ENCODE measurements at places on chromosomes 1 and 21.

GRCh38 chr1:183733715-183734114 is 71.2 kb upstream of the RGL1 start:
- DNase-seq, result no peak

DNA sequence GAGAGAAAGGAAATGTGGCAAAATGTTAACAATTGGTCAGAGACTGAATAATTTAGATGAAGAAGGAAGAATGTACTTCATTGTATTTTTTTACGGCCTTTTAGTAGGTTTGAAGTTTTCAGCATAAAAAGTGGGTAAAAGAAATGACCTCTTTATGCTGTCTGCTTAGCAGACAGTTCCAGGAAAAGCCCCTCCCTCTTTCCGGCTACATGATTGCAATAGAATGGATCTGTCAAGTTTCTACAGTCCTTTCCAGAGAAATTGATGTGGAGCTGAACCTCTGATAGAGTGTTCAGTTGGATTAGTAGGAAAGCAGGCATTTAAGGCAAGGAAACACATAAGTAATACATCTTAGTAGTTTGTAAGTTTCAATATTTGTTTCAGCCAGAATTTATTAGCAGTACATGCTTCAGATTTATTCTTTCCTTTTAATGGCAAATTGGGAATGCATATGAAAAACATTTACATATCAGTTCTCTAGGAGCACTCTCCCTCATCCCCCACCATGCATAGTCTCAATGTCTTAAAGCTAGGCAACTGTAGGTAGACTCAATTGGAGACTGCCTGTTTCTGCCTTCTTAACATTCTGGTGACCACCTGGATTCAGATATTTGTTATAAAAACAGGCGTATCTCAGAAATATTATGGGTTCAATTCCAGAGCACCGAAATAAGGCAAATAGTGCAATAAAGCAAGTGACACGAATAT is 36.4 kb downstream of the HS2ST1 start:
- no peak for DNase-seq

DNA sequence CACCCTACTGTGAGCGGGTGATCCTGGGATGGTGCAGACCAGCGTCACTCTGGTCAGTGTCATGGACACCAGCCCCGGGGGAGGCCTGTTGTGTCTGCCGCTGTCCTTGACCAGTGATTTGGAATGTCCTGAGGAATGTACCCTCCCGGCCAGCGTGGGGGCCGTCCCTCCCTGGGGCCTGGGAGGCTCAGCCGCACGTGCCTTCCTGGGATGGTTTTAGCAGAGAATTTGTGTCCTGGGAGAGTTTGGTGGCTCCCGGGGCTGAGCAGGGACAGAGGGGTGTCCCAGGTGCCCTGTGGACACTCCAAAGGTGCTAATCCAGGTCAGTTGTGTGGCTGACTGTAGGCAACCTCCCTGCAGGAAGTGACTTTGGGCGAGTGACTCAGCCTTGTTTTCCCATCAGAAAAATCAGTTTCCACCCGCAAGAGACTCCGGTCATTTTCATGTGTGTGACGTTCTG is 6.2 kb downstream of the ARHGEF16 start:
- no peak for DNase-seq

GRCh38 chr1:245986404-245987218 is 520.5 kb downstream of the SMYD3 start:
- no peak for DNase-seq

DNA sequence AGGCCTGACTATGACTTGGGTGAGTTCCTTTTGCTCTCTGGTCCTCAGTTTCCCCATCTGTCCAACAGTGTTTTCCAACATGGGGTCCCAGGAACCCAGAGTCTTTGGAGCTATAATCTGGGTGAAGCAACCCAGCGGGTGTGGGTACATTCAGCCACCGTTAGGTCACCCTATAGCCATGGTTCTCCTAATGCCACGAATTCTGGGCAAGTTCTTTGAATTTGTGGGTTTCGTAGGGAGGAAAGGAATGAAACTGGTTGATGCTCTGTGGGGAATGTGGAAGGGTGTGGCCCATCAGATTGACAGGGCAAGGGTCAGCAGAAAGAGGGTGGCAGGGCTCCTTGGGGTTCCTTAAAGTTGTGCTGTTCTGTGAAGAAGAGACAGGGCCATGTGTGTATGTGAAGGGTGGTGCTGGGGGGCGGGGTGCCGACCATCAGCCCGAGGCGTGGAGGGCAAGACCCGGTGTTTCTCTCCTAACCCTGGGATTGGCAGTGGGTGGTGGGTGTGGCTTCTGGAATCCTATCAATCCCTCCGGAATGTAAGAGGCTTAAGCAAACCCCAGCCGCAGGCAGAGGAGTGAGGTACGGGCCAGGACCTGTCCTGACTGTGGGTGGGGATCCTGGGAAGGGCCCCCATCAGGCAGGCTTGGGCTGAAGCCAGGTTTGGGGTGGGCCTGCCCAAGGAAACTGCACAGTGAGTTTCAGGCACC is 35.5 kb upstream of the ZNF362 start:
- no peak for DNase-seq

DNA sequence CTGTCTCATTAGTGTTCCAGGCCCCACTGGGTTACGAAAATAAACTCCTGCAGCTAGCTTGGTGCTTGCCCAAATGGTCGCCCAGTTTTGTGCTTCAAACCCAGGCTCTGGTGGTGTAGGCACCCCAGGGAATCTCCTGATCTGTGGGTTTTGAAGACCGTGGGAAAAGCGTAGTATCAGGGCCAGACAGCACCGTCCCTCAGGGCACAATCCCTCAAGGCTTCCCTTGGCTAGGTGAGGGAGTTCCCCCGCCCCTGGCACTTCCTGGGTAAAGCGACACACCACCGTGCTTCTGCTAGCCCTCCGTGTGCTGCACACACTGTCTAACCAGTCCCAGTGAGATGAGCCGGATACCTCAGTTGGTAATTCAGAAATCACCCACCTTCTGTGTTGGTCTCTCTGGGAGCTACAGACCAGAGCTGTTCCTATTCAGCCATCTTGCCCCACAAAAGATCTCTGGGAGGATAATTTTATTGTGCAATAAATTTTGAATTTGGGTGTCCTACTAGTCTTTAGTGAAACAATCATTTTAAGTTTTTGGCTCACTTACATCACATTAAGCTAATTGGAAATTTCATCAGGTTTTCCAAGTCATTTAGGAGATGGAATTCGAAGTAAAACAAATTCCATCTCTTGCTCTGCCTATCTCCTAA is 9.4 kb upstream of the SLC25A24 start:
- no peak for DNase-seq

- DNase-seq, result no peak
Observed at GRCh38 chr1:15168479-15168878, 14.9 kb downstream of the TMEM51 start.

DNA sequence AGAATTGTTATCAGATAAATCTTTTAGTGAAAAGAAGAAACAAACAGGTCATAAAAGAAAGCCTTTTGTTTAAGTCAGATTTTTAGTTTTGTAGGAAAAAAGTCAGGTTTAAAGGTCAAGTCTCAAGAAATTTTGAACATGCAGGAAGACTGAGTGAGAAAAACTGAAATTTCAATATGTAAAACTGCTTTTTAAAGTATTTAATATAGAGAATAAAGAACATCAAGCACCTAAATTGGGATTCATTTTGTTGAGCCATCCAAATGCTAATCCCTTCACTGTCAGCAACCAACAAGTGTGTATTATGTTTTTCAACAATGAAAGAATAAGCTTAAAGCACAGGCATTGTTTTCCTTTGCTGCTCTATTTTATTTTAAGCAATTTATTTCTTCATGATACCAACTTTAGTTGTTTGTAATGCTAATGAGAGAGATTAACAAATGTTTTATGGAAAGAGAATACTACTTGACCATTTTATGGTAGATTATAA is 114.9 kb upstream of the SERTAD4 start:
- no peak for DNase-seq

- no peak for DNase-seq
Observed at GRCh38 chr1:147337040-147337630, 94.7 kb downstream of the CHD1L start.

DNA sequence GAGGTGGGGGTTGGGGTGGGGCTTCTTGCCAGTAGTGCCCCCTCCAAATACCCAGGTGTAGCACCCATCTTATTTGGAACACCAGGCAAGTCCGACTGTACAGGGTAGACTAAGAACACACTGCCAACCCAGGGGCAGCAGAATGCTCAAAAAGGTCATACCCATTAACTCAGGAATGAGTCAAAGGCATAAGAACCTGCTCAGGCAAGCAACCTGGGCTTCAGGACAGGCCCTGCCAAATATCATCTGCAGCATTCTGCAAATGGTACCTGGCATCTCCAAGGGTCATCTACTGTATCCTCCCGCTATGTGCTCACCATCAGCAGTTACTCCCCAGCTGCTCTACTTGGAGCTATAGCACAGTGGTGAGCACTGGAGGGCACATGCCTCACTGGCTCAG is 19.4 kb downstream of the PEA15 start:
- DNase-seq, result no peak

- peak; percentile 27 for DNase-seq
Observed at GRCh38 chr1:111592389-111593361, 26.9 kb upstream of the RAP1A start.

- no peak for DNase-seq
Observed at GRCh38 chr1:196462086-196462485, 146.2 kb downstream of the KCNT2 start.

GRCh38 chr1:67639361-67639760 is 45.6 kb upstream of the GADD45A start:
- no peak for DNase-seq

DNA sequence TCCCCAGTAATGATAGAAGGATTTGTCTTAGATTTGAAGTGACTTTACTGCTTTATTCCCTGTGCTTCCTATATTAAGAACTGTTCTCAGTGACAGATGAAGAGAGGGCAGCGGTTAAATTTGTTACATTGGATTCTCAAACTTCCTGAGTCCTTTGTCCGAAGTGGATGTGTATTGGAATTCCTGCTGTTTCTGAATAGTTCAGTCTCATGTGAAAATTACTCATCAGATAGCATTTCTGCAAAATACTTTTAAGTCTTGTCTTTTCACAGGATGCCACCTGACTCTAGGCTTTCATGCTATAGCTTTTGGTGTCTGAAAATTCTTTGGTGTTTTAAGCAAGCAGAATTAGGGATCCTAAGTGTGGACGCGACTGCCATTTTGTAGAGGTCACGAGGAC is 83.6 kb downstream of the PRDM2 start:
- DNase-seq, result no peak

DNA sequence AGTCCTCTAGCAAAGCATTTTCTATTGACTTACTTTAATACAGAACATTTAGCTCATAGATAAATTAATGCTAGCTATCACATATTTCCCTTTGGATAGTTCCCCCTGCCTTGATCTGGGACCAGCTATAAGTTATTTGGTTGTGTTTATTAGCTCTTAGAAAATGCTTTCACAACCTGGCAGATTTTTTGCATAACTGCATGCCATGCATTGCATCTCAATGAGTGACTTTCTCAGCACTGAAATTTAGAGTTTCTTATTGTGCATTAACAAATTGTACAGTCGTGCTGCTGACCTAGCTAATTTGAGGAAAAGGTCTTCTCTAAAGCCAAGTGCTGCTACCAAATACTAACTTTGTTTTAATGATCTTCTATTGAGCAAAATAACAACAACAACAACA is 164.8 kb downstream of the PLPPR5 start:
- no peak for DNase-seq

- no peak for DNase-seq
Observed at GRCh38 chr1:19511116-19511515, 25.8 kb upstream of the CAPZB start.

- DNase-seq, result no peak
Observed at GRCh38 chr1:26921126-26921539, 410 bp upstream of the NUDC start.

- DNase-seq, result no peak
Observed at GRCh38 chr1:161082996-161083747, 6.2 kb downstream of the NECTIN4 start.

DNA sequence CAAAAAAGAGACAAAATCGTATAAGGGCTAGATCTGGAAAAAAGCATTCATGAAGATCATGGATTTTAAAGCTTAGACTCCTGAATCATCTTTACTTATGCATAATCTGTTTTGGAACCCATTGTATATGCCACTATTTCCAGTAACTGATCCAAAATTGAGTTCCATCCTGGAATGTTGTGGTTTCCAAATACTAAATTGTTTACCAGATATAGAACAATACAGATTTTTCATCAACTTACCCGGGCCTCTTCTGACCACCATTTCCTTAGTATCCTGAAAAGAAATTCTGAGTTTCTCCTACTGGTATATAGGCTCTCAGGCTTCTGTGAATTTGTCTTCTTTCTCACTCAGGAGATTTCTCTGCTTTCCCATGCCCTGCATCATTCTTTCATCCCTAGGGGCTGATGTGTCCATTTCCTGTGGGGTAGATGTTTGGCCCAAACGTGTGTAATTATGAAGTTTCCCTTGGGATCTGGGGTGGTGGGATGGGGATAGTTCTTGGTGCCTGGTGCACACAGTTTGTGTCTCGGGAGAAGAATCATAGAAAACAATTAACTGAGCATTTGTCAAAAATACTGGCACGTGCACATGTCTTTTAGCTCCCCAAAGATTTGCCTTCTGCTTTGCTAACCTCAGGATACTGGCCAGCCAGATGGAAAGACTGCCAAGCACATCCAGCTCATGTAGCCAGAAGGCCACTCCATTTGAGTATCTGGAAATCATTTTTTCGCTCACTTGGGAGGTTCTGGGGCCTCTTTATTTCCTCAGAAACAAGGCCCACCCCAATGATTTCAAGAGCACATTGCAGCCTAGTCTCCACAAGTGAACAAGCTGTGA is 127.8 kb downstream of the NTMT2 start:
- DNase-seq, result no peak

- no peak for DNase-seq
Observed at GRCh38 chr1:174158767-174159251, 511 bp upstream of the RABGAP1L start.

DNA sequence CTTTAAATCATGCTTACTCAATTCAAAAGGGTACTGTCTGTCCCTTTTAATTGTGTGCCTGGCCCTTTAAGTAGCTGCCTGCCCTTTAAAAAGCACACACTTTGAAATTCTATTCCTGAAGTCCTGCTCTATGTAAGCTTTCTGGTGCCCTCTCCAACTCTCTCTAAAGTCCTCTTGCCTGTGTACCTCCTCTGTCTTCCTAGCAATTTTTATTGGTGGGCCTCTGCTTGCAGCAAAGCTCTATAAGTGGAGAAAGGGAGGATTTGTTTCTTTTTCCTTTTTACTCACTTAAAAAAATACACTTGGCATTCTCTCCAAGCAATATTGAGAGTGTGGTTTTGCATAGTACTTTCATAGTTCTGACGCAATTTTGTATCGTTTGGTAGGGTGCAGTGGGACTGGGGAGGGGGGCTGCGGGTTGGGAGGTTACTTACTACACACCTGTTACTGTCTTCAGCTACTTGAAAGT is 135.4 kb downstream of the LMO4 start:
- no peak for DNase-seq
